CD4-positive, alpha-beta T cell treated with Interleukin-1 beta for 1 hour (primary cell): ENCODE measurements at places on chromosomes 1 and 21.

- no peak for DNase-seq
Observed at GRCh38 chr1:226700861-226701260, 38.2 kb downstream of the ITPKB start.

GRCh38 chr1:239819096-239819495 lies 272.6 kb upstream of the FMN2 start:
- DNase-seq = peak; percentile 20

DNA sequence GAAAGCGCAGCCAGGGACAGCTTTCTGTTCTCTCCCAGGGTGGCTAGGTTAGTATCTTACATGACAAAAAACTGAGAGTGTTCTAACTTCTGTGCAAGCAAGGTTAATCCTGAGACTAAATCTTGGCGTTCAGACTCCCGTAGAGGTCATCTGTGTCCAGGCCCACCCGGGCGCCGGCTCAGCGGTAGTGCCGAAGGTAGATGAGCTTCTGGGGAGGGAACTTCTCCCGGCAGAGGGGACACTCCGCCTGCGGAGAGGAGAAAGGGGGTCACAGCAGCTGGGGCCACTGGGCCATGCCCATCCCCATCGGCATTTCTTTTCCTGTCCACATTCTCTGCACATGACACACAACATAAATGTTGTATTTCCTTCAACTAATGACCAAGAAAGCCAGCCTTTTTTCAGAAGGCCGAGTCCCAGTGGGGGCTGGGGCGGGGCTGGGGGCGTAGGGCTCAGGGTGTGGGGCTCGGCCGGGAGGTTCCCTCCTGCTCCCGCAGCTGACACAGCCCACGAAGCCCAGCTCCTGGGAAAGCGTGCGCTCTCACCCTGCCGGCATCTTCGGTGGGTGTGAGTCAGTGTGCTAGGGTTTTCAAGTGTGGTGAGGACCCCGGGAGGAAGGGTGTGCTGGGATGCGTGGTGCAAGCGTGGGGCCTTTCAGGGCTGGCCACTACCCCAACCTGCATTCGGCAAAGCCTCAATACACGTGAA lies 6.6 kb downstream of the PEX10 start:
- no peak for DNase-seq

DNA sequence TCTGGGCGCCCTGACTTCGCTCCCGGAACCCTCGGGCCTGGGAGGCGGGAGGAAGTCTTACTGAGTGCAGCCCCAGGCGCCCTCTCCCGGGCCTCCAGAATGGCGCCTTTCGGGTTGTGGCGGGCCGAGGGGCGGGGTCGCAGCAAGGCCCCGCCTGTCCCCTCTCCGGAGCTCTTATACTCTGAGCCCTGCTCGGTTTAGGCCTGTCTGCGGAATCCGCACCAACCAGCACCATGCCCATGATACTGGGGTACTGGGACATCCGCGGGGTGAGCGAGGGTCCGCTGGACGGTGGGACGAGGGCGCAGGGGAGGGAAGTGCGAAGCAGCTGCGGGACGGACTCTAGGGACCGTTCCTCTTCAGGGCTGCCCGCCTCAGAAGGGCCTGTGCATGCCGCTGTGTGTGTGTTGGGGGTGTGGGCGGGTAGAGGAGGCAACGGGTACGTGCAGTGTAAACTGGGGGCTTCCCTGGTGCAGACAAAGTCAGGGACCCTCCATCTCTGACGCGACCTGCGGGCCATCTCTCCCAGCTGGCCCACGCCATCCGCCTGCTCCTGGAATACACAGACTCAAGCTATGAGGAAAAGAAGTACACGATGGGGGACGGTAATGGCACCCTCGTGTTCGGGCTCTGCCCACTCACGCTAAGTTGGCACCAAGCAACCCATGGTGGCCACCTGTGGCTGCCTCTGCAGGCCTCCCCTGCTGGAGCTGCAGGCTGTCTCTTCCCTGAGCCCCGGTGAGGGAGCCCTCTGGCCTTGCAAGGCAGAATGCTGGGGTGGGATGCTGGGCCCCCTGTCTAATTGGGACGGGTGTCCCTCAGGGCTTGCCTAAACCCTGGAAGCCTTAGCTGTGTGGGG lies at the start of gene GSTM1:
Gene GSTM1 (plus strand): TSS at position 177 of the 859 bp plus-strand sequence. CDS start 57 bp downstream, at position 234.
- DNase-seq = no peak

GRCh38 chr1:226772446-226773139 lies 33.5 kb upstream of the ITPKB start:
- DNase-seq = no peak

GRCh38 chr1:110230381-110231199 lies 20.5 kb downstream of the KCNC4 start:
- DNase-seq = no peak

GRCh38 chr1:229410692-229411433 lies 23.0 kb downstream of the ACTA1 start:
- no peak for DNase-seq

DNA sequence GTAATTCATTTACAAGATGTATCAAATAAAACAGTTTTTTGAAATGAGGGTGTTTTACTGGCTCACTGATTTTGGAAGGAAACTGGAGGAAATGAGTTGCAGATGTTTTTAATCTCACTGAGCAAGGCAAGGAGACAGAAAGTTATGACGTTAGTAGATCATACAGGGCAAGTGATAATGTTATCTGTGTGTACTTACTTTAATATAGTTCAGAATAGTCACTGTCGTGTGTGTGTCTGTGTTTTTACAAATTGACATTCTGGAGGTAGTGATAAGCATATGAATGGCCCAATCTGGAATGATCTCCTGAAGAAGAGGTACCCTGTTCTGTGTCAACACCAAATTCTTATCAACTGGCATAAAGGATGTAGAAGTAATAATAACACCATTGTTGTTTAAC lies 1.9 kb upstream of the GBP4 start:
- DNase-seq = no peak

GRCh38 chr1:170674986-170675385 lies 11.1 kb downstream of the PRRX1 start:
- no peak for DNase-seq
